Activated CD4-positive, alpha-beta T cell treated with anti-CD3 and anti-CD28 coated beads for 24 hours (primary cell): ENCODE measurements at places on chromosomes 5 and 9.

- no peak for DNase-seq
These were observed 17.5 kb downstream of the TNIP1 start for GRCh38 chr5:151063142-151063989.

DNA sequence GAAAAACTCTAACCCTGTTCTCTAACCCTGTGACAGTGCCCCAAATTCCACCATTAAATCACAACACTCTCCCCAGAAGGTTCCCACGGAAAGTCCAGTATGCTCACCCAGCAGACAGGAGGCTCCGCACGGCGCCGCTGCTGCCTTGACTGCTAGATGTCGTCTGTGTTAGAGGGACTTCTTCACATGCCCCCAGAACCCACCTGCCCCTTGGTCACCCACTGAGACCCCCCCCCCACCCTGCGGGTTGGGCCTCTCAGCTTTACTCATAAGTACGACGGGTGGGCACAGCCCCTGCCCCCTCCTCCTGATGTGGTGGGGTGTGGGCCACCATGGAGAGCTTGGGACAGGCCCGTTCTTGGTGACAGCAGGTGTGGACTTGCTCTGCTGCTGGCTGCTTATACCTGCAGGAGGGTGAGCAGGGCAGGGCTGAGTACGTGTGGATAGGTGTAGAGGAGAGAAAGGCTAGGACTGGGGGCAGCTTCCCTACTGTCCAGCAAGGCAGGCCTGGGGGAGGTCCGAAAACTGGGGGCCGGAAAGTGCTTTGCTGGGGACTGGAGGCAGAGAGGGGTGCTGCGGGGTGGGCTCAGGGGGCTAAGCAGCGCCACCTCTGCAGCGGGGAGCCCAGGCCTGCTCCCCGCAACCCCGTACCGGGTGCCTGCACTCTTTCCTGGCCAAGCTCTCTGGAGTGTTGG is 57.5 kb upstream of the OLFM1 start:
- DNase-seq, result no peak

DNA sequence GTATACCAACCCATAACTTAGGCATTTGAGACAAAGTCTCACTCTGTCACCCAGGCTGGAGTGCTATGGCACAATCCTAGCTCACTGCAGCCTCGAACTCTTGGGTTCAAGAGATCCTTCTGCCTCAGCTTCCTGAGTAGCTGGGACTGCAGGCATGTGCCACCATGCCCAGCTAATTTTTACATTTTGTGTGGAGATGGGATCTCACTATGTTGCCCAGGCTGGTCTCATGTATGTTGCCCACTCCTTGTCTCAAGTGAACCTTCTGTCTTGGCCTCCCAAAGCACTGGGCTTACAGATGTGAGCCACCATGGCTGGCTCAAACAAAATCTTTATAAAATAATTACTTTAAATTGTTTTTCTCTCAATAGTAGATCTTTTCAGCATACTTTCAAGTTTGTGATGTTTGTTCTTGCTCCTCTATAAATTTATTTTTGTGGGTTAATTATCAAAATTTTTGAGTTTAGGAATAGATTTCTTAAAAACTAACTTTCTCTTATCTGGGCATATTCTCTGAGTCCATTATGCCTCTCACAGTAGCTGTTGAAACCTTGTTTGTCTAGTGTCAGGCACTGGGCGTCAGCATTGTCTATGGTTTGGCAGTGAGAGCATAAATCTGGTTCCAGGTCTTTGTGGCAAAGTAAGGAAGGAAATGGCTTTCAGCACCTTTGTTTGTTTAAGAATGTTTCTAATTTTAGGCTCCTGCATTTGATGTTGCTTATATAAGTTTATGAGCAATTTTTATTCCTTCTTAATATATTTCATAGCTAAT is 38.7 kb downstream of the NLN start:
- DNase-seq, result no peak

GRCh38 chr9:130986356-130986965 is 22.5 kb upstream of the LAMC3 start:
- DNase-seq, result no peak

DNA sequence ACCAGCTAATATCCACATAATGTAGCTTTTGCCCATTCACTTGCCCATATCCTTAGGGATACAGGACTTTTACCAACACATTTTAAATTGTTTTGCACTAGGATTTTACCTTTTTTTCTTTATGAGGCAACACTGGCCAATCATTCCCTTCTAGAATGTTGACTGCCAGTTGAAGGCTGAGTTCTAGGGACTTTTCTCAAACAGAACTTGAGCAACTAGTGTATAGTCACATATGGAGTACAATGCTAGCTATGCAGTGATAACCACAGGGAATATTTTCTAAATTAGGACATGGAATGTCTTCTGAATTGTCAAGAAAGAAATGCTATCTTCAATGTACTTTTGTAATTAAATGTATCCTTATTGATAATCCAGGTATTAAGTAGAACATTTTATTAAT is 133.6 kb downstream of the OXCT1 start:
- no peak for DNase-seq
